Glutamatergic neuron (in vitro differentiated cells): ENCODE measurements at places on chromosomes 16 and 17. TPM values are rescaled to one million over a fixed set of nuclear protein-coding genes. Genes with fewer than 3 reads are reported as not detected.
A peak's percentile ranks its signal among the peaks of the same experiment; 100 is the strongest.

- DNase-seq = no peak
Observed at GRCh38 chr17:58371300-58371950, 19.4 kb upstream of the SUPT4H1 start.

DNA sequence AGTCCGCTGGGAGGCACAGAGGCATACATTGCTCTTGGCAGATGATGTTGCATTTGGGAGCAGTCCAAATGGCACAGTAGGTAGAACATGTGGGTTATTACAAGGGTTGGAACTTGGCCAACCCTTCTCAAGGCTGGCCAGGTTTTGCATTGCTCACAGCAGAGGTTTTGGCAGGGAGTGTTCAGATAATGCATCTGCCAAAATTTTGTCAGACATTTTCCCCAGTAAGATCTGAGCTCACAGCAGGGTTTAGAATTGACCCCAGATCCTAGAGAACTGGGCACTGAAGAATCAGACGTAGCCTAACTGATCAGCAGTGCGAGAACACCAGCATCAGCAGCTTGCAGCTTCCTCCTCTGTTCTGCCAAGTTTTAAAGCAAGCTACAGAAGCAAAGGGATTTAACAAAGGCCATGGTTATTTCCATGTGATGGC lies 468.8 kb upstream of the KIF2B start:
- DNase-seq = no peak

- DNase-seq = no peak
Observed at GRCh38 chr17:43453331-43453812, 30.4 kb upstream of the DHX8 start.

DNA sequence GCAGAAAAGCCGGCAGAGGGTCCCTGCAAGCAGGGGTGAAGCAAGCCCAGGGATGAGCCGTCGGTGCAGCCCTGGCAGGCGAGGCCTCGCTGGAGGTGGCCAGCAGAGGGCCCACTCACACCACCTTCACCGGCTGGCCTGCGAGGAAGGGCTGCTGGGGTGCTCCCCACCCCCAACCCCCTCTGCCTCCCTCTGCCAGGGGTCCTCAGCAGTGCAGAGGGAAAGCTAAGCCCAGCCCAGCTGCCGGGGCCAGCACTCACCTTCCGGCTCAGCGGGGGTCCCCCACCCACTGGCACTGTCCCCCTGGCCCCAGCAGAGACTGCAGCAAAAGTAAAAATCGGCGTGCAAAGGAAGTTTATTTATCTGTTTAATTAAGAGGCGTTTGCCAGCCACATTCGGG lies 113.4 kb downstream of the ENGASE start:
- peak; percentile 85 for DNase-seq

GRCh38 chr17:2682176-2682938 lies 29.2 kb downstream of the CLUH start:
- no peak for DNase-seq

DNA sequence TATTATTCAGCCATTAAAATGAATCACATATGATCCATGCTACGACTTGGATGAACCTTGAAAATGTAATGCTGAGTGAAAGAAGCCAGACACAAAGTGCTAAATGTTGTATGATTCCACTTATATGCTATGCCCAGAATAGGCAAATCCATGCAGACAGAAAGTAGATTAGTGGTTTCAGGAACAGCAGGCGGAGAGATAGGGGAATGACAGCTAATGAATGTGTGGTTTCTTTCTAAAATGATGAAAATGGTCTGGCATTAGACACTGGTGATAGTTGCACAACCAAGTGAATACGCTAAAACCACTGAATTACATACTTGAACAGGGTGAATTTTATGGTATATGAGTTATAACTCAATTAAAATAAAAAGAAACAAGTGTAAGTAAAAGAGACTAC lies 121.8 kb upstream of the NOG start:
- DNase-seq = no peak

GRCh38 chr17:30393911-30394867 lies 15.5 kb downstream of the CPD start:
- DNase-seq = no peak

DNA sequence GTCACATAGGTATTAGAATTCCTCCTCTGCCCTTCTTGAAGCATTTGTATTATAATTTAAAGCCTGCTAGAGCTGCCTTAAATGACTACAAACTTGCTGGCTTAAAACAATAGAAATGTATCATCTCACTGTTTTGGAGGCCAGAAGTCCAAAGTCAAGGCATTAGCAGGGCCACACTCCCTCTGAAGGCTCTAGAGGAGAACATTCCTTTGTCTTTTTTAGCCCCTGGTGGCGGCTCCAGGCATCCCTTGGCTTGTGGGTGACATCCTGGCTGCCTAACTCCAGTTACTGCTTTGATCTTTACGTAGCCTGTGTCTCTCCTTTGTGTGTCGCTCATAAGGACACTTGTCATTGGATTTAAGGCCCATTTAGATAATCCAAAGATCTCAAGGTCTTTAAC lies 186.6 kb upstream of the SALL1 start:
- no peak for DNase-seq

DNA sequence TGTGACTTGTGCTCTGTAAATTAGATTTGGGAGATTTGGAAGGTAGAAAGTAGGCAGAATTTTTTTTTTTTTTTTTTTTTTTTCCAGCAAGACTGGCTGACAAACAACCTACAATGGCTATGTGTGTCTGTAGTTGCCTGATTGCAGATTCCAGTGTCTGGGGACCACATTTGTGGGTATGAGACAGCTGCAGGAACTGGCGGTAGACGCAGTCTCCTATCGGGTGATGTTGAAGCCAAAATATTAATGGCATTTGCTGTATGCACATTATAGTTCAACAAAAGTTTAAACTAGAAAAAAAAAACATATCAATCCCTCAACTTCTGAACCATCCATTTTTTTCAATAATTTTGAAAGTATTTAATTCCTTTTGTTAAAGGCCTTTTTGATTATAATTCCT lies 665.2 kb downstream of the TOX3 start:
- DNase-seq = no peak

The PPP1R27 gene
- total RNA-seq = 0.81 TPM

DNA sequence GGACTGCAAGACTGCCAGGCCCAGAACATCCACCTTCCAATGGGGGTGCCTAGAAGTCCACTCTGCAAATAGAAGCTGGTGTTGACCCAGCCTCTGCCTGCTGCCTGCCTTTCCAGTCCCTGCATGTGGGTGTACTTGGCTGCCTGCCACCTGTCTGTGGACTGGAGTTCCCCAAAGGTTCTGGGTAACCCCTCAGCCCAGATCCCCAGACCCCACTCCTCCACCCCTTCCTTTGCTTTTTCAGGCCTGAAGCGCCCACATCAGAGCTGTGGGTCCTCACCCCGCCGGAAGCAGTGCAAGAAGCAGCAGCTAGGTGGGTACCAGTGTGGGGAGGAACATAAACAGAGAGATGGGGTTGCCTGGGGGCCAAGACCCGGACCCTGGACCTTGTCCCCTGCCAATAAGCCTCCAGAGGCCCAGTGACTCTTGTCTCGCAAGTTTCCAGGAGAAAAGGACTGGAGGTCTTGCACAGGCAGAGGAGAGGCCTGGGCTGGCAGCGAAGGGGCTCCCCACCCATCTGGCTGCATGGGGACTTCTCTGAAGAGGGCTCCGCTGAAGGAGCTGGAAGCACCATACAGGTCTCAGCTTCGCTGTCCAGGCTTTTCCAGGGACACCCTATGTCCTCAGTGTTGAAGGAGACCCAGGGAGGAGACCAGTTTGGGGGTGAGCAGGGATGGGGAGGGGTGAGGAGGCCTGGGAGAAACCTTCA lies 34.3 kb downstream of the NLRC5 start:
- DNase-seq = no peak

DNA sequence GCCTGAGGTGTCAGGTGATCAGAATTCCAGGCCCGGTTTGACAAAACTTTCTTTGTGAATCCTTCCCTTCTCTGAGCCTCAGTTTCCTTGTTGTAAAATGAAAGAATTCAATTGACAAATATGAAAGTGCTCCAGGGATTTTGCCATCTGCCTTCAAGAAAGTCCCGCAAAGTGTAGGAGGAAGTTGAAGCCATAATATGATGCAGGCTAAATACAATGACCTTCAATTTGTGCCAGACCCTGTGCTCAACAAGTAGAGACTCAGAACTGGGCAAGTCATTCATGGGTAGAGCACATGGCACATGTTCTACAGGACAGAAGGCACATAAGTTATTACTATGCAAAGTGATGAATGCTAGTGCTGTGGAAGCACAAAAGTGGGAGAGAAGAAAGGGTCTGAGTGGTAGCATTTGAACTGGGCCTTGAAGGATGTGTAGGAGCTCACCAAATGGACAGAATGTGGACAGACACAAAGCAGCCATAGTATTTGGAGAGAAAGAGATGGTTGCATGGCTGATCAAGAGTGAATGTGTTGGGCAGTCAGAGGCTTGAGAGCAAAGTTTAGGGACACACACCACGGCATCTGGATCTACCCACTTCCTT lies 2.4 kb upstream of the SCIMP start:
- no peak for DNase-seq

The NRN1L gene
- total RNA-seq = 1.0 TPM

The USP7 gene
- 167 TPM for total RNA-seq

DNA sequence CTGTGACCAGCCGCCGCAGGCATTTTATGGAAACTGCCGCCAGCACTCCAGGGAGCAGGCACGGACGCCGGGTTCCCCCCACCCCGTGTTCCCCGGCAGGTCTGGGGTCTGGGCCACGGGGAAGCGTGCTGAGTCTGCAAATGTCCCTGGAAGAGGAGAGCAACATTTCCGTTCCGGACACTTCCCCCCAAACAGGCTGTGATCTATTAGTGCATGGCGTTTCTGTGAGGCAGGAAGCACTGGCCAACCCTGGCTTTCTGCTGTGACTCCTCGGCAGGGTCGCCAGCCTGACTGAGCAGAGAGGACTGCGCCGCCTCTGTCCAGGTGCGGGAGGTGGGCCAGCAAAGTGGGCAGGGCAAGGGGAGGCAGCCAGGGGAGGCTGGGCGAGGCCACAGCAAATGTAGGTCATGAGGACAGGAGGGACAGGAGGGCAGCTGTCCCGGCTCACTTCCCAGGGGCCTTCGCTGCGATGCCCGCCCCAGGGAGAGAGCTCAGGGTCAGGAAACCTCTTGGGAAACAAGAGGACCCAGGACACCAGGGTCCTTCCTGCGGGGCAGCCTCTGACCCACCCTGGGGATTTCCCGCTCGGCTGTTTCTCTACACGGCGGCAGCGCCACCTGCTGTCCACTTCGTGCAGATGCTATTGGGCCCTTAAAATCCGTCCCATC lies 9.5 kb downstream of the FOXF1 start:
- peak; percentile 80 for DNase-seq

The SLC16A11 gene
- total RNA-seq = 0.54 TPM

GRCh38 chr17:43033948-43034881 lies 9.2 kb downstream of the RND2 start:
- DNase-seq = peak; percentile 69

GRCh38 chr17:7480089-7480384 lies 606 bp upstream of the ZBTB4 start:
- DNase-seq = no peak

- no peak for DNase-seq
Observed at GRCh38 chr16:2244926-2245795, 6.2 kb downstream of the ECI1 start.
